ENCODE measurements at places on chromosomes 2 and 18. TPM values are rescaled to one million over a fixed set of nuclear protein-coding genes. Genes with fewer than 3 reads are reported as not detected.

GRCh38 chr2:159546716-159547430 is 69.5 kb downstream of the BAZ2B start:
- no peak for DNase-seq

Gene PDE1A
- total RNA-seq, result 1.6 TPM

GRCh38 chr2:3513026-3513810 is 6.1 kb downstream of the ADI1 start:
- no peak for DNase-seq

DNA sequence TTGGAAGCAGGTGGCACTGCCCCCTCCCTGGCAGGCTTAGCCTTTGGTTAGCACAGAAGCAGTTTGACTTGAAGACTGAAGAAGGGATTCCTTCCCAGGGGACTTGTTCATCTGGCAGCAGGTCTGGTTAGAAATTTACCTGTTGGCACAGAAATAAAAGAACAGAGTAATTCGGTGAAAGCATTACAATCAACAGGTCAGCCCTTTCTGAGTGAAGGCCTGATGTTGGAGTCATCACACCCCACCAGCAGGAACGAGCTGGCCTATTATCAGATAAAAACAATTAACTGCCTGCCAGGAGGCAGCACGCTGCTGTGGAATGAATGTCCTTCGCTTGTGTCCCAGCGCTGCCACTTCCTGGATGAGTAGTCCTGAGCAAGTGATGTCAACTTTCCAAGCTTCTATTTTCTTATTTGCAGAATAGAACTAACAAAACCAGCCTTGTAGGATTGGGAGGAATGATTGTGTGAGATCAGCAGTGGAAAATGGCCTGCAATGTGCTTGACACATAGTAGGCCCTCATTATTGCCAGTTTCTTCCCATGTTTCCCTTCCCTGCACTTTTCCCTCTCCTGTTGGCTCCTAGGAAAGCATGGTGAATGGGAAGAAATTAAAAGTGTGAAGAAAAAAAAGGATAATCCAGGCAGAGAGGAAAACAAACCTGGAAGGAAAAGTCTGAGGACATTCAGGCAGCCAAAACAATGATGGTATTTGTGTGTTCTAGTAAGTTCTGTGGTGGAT is 29.0 kb downstream of the LGALSL start:
- no peak for DNase-seq

DNA sequence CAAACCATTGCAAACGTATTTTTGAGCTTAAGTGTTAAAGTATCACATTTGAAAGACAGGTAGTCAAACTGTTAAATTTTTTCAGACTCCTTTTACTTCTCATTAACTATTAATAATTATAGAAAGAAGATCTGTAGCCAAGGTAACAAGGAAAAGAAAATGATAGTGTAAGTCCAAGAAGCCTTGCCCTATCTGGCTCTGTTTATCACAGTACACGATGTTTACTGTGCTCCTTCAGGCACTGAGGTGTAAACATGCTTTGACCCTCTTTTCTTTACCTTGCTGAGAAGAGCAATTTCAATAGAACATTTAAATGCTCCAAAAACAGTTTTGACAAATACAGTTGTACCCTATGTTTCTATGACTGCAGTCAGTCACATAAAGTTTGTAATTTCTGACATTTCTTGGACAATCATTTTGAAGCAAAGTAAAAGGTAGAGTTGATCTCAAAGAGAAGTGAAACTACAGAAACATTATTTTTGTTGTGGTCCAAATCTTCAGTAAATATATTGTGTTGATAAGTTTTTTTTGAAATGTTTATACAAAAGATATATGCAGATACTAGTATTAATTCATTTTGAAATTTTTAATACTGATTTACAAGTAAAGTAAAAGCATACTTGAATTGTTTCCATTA is 152.6 kb upstream of the KYNU start:
- no peak for DNase-seq

Gene ADAM23
- 25.0 TPM for total RNA-seq

Gene NEMP2
- 20.9 TPM for total RNA-seq

- DNase-seq, result peak; percentile 84
Measured at GRCh38 chr2:217643789-217644301, 358.9 kb downstream of the TNS1 start.

- no peak for DNase-seq
Measured at GRCh38 chr2:239256350-239256743, 144.5 kb downstream of the HDAC4 start.

GRCh38 chr2:148814860-148815419 is 60.1 kb upstream of the KIF5C start:
- DNase-seq, result no peak

Gene EPB41L3
- 0.18 TPM for total RNA-seq

Gene LOXL3
- total RNA-seq, result 16.8 TPM

DNA sequence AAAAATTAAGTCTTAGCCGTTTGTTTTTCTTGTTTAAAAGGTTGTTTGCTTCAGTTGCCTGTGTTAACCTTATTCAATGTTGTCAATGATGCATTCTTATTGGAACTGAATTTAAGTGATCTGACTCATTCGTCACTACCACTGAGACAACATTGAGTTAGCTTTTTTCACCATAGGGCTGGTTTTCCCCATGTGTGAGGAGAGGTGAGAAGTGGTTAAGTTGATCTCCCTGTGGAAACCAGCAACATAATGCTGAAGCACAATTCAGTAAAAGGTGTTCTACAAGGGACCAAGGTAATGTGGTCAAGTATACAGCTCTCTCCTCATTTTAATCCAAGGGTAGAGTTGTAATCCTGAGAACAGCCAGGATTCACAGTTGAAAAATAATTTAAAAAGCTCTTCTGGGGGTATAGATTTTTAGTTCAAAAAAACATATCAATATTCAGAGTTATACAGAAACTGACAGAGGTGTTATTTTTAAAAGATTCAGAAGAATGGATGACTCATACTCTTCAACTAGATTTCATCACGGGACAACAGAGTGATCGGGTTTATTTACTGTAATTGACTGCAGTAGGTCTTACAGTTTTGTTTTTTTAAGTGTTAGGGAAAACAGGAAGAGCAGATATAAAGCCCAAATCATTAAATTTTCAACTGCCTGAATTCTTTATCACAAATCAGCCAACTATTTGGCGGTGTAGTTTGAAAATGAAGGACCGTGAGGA is 12.6 kb downstream of the NOP58 start:
- DNase-seq, result no peak

DNA sequence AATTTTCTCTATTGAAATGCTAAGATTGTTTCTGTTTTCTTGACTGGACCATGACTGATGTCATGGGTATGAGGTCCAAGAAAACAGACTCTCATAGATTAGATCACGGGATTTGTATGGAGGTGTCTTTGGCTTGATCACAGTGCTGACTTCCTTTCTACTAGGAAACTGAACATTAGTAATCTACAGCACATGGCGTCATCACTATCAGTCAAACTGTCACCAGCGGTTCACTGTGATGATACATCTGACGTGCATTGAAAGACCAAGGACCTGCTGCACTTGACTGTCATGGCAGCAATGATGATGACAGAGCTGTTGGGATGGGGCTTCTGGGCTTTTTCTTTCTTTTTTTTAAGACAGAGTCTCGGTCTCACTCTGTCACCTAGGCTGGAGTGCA is 28.2 kb upstream of the IMPA2 start:
- DNase-seq, result no peak

- DNase-seq, result peak; percentile 45
Measured at GRCh38 chr18:47254341-47254939, 3.0 kb upstream of the SKOR2 start.

Gene GAD1
- total RNA-seq, result 10.9 TPM

Gene FRZB
- total RNA-seq, result 0.49 TPM

Gene COL6A3
- total RNA-seq, result 0.04 TPM

GRCh38 chr2:150389447-150389846 is 98.0 kb downstream of the RND3 start:
- no peak for DNase-seq

DNA sequence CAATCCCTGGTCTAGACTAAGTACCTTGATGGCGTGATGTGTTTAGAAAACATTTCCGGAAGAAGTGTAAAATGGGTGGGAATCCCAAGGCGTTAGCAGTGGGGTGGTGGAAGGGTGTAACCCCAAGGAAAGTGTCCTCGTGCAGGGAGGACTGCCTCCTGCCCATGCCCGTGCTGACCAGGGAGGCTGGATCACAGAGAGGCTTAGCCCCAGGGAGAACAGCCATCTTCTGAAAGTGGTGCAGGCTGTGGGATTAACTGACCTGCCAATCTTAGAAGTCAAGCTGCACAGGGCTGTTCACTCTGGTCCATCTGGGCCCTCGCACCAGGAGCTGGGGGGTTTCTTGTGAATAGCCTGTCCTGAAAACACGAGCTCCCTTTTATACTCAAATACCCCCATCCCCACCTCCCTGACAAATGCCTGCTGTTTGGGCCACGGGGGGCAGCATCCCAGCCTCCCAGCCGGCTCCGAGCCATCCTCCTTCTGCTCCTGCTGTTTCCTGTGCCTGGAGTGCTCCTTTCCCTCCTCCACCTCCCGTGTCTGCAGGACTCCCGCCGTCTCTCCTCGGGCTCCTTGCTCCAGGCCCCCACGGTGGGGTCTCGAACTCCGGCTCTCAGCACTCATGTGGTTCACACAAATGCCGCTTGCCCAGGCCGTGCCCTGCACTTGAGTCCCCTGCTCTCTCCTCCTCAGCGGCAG is 52.1 kb upstream of the PXDN start:
- no peak for DNase-seq

Gene LINC00305
- not detected for total RNA-seq

Gene SCN2A
- not detected for total RNA-seq

- DNase-seq, result no peak
Measured at GRCh38 chr2:52414561-52415295, 1352.9 kb upstream of the CHAC2 start.

- DNase-seq, result no peak
Measured at GRCh38 chr2:73268366-73268829, 15.9 kb downstream of the FBXO41 start.

Gene NAT8
- total RNA-seq, result not detected

Gene DNER
- total RNA-seq, result 0.15 TPM

- DNase-seq, result no peak
Measured at GRCh38 chr18:77208964-77209363, 40.7 kb upstream of the GALR1 start.

Gene CTDP1
- total RNA-seq, result 8.8 TPM

DNA sequence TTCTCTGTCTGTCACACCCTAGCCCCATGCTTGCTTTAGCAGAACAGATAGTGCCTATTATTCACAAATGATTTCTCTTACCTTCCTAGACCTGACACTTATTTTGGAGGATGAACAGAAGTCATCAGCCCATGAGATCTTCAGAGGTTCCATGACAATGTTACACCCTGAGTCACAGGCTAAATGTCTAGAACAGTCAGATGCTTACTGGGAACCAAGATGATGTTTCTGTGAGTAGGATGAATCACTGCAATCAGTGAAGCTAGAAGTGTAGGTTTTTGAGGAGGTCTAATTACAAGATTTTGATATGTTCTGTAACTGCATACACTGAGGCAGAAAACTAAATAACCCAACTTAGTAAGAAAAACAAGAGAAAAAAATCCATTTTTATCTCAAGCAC is 123.0 kb upstream of the THUMPD2 start:
- no peak for DNase-seq

DNA sequence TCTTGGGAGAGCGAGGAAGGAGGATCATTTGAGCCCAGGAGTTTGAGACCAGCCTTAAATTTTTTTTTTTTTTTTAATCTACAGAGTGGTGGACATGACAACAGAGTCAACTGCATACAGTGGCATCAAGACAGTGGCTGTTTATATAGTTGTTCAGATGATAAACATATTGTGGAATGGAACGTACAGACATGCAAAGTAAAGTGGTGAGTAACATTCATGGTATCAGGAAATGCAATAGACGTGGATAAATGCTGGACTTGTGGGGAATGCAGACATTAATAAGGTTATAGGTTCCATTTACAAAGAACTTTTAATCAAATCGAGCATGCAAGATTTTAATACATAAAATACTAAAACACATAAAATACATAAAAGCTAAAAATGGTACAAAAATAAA is 11.9 kb downstream of the WDR43 start:
- no peak for DNase-seq

Gene LYG2
- total RNA-seq, result 0.30 TPM

DNA sequence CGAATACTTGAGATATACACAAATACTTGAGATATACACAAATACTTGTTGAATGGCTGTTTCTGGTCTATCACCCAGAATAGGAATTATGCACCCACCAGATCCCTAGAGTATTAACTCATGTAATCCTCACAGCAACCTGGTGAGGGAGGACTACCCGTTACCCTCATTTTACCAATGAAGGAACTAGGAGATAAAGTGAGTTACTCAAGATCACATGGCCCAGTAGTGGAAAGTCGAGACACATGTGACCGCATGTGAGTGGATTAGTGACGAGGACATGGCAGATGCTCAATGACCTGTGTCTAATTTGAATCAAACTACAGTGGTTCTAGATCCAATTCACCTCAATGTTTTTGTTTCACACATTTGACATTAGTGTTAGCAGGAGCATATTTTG is 2.4 kb downstream of the MOGAT1 start:
- DNase-seq, result no peak

GRCh38 chr2:201730651-201731285 is 32.3 kb upstream of the MPP4 start:
- no peak for DNase-seq

- no peak for DNase-seq
Measured at GRCh38 chr2:119487434-119488244, 36.6 kb downstream of the SCTR start.

DNA sequence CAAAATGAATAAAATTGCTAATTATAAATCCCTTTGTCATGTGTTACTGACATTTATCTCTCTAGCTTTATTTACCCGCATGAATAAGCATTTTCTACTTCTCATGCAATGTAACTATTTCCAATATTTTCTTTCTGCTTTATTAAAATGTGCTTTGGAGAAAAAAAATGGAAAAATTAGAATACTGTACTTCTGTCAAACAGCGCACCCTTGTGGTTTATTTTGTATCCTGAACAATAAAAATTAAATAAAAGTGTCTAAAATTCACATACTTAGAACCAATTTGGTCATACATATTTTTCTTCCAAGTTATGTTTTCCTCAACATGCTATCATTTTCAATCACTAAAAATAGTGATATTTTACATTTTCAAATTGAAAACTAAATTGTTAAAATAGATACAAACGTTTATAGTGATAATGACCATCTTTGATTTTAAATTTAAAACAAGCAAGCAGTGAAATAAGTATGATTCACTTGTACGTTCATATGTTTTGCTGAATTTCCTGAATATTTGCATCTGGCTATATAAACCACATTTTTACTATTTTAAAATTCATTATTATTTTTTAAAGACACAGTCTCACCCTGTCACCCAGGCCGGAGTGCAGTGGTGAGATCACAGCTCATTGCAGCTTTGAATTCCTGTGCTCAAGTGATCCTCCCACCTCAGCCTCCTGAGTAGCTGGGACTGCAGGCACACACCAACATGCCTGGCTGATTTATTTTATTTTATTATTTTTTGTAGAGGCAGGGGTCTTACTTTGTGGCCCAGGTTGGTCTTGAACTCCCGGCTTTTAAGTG is 95.9 kb upstream of the GRB14 start:
- no peak for DNase-seq

Gene KLHL41
- total RNA-seq, result 26.1 TPM

- no peak for DNase-seq
Measured at GRCh38 chr2:2574401-2575180, 243.5 kb upstream of the MYT1L start.

- no peak for DNase-seq
Measured at GRCh38 chr2:104938231-104938941, 84.5 kb downstream of the POU3F3 start.

Data from SJCRH30 (cell line).